Endothelial cell of umbilical vein (primary cell): ENCODE measurements at places on chromosomes 16 and 17. TPM values are rescaled to one million over a fixed set of nuclear protein-coding genes. Genes with fewer than 3 reads are reported as not detected.

Gene CDC6
- total RNA-seq: 49.9 and 55.2 TPM in 2 replicates

Gene MAP2K4
- total RNA-seq: 17.5 and 21.0 TPM in 2 replicates

Gene PSMD11
- total RNA-seq: 153 and 161 TPM in 2 replicates

Gene MT4
- total RNA-seq: not detected in 2 replicates

Gene RNFT1
- total RNA-seq: 16.2 and 16.6 TPM in 2 replicates
